Central memory CD4-positive, alpha-beta T cell (primary cell): ENCODE measurements at places on chromosomes 5 and 9.

DNA sequence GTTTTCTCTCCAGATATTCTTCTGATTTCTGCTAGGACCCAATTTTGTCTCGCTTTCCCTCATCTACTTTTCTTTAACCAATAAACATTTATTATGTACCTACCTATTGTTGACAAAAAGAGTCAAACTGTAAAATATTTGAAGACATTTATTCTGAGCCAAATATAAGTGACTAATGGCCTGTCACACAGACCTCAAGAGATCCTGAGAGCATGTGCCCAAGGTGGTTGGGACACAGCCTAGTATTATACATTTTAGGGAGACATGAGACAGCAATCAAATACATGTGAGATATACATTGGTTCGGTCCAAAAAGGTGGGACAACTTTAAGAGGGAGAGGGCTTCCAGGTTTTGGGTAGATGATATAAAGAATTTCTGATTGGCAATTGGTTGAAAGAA lies 191.8 kb downstream of the NXNL2 start:
- DNase-seq: no peak

DNA sequence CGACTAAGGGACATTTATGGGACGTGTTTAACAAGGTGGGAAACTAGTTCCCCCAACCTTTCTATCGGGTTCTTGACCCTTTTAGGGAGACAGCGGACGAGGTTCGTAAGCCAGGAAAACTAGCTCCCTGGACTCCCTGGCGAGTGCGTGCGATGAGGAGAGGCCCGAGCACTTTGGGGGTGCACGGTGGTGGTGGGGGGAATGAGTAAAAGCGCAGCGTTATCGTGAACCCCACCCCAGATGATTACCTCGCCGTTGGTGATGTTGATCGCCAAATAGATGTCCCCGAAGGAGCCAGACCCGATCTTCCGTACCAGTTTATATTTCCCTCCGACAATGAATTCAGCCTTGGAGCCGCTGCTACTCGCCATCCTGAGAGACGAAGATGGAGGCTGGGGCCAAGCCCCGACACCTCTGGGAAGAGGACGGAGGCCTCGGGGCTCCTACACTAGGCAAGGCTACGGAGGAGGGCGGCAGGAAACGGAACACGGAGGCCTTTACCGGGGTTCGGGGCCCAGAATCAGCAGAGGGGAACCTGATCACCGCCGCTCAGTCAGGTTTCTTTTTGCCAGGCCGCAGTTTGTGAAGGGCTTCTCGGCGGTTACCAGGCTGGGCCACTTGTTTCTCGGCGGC lies 529 bp downstream of the CSNK1A1 start:
- DNase-seq: peak; percentile 3

DNA sequence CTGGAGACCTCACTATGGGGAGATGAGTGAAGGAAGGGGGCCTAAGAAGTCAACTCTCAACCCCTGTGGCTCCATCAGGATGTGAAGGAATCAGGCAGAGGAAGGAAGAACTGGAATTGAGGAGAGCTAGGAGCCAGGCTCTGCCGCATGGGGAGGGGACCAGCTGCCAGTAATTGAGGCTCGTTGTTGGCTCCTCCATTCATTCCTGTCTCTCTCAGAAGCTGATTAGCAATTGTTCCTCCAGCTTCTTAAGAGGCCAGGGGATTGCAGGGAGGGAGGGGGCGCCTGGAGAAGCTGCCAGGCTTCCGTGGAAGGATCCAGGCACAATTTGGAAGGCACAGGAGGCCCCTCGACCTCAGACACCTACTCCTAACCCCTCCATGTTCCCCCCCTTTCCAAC lies 20.5 kb upstream of the TTLL11 start:
- DNase-seq: no peak

DNA sequence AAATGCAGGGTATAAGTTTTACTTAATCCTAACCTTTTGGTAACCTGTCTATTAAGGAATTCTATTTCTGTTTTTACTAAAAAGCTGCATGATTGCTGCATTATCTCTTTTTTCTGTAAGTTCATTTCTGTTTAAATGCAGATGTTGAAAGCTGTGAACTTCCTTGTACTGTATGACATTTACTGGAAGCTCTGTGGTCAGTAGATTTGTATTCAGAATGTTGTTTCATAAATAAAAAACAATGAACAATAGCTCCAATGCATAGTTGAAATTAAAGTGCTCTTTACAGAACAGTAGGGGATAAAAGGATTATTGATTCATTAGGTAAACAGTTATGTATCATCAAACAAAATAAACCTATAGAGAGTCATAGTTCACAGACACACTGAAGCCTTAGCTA lies 46.5 kb upstream of the FKTN start:
- DNase-seq: no peak

GRCh38 chr5:5271786-5272321 lies 131.7 kb downstream of the ADAMTS16 start:
- no peak for DNase-seq

DNA sequence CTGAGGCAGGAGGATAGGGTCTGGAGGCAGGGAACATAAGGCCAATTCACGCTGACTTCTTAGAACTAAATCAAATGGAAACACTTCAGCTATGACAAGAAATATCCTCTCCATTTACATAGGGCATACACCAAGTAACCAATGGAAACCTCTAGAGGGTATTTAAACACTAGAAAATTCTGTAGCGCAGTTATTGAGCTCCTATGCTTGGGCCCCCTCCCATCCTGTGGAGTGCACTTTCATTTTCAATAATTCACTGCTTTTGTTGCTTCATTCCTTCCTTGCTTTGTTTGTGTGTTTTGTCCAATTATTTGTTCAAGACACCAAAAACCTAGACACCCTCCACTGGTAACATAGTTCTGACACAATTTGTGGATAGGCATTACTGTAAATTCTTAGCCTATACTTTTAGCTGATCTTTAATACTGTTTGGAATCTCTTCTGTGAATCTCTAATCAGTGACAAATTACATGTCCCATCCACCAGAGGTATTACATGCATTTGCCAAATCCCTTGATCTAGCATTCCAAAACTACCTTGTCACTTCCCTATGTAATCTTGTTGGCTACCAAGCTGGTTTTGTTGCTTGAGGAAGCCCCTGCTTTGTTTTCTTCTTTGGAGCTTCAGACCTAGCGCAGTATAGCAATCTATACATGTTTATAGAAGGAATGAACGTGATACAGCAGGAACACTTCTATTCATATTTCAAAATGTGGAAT lies 61.6 kb downstream of the ST8SIA4 start:
- DNase-seq: no peak

DNA sequence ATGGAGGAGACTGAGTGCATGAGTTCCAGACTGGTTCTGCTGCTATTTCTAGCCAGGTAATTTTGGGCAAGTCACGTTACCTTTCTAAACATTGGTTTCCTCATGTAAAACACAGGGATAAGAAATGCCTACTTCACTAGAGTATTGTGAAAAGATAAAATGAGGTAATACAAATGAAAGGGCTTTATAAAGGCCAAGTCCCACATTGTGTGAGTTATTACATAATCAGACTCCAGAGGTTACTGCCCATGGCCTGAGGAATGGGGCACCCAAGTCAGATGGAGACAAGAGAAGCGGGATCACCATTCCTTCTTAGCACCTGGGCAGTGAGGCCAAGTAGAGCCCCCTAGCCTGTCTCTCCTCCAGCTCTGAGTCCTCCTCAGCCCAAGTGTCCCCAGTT lies 7.5 kb downstream of the HBEGF start:
- no peak for DNase-seq

- DNase-seq: no peak
Observed at GRCh38 chr5:147619281-147619878, 109.5 kb upstream of the DPYSL3 start.

DNA sequence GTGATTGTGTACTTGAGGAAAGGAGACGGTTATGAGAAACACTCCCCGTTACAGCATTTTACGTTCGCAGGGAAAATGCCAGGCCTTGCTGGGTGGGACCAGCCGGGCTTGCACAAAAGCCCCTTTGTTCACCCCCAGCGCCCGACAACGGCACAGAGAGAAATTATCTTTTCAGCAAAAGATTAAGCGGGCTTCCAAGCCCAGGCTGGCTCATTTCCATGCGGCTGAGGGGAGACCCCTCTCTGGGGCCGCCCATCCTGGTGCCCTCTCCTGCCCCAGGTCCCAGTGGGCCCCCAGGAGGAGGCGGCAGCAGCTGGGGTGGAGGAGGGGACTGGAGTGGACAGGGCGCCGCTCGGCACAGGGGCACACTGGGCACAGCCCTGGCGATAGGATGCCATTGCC lies 50.8 kb upstream of the NOTCH1 start:
- DNase-seq: no peak

DNA sequence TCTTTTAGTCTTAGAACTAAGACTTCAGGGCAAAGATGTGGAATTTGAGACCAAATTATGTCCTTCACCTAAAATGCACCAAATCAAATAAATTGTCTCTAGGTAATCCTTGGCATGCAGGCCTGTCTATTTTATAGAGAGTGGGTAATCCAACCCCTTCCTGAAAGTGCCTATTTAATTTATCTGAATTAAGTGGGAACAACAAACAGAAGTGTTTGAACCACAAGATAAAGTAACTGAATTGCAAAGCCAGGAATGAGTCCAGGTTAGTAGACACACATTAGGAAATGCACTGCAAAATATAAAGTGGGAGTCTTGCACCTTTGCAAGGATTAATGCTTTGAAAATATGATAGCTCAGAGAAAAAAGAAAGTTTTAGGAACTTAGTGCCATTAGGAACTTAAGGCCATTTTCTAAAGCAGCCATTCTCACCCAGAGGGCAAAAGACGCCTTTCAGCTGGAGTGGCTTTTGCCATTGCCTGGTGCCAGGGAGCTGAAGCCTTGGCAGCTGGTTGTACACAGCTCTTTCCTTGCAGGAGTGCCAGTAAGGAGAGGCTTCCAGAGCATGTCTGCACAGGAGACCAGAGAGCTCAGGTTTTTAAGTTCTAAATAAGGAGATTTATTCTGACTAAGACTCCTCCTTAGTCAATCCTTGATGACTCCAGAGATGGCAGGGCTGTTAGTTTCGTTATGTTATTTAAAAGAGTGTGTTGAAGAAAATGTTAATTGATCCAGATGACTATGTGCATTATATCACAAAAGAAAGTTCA lies 151.7 kb upstream of the ELL2 start:
- no peak for DNase-seq

DNA sequence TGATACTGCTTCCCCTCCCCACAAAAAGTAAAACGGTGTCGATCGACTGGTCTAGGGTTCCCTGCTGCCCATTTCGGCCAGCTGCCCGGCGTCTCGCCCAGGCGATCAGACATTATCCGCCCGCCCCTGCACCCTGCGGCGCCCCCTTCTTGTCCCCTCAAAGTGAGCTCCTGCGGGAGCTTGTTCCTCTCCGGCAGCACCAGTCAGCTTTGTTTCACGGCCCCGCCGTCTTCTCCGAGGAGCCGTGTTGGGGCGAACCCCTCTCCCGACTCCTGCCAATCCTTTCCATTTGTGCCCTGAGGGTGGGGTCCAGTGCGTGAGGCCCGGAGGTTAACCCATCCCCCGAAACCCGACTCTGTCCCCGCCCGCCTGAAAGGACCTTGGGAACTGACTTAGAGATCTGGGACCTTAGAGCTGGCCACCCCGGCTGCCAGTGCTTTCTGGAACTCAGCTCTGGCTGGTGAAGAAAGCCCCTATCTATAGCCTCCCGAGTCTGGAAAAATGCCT lies 518 bp downstream of the UBE2B start:
- DNase-seq: peak; percentile 13

- no peak for DNase-seq
Observed at GRCh38 chr5:6391151-6391550, 12.8 kb upstream of the MED10 start.

- no peak for DNase-seq
Observed at GRCh38 chr5:143896966-143897365, 85.0 kb downstream of the HMHB1 start.

DNA sequence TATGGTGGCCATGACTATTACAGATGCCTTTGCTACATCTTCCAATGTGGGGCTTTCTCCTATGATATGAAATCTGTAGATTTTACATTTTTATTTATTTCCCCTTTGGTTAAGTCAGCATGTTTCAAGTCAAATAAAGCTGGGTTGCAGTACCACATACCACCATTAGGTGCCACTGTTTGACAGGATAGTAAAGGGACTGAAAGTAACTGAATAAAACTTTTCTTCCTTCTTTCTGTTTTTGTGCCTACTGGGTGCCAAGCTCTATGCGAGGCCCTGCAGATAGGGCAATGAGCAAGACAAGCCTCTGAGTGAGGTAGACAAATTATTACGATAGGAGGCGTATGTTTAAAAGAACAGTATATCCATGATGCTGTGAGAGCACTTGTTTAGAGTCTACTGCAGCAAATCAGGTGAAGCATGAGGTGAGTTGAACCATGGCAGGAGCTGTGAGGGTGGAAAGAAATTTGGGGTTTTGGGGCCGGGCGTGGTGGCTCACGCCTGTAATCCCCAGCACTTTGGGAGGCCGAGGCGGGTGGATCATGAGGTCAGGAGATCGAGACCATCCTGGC lies 64.8 kb downstream of the GDNF start:
- DNase-seq: no peak

DNA sequence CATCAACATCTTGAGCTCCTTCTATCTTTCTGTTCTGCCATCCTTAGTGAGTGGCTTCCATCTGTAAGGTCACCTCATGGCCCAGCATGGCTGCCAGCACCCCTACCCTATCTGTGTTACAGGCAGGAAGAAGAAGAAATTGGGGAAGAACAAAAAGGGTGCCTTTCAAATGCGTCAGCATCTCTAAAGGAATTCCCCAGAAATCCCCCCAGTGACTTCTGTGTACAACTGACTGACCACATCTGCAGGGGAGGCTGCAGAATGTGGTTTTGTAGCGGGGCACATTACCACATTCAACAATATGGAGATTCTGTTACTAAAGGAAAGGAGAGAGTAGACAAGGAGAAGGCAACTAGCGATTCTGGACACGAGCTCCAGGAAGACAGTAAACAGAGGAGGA lies 40.1 kb downstream of the ALG2 start:
- DNase-seq: no peak
